ENCODE measurements at places on chromosomes 7 and 10.

- no peak for DNase-seq
Measured at GRCh38 chr7:1712907-1713501, 42.9 kb downstream of the ELFN1 start.

- DNase-seq, result no peak
Measured at GRCh38 chr7:101120315-101120714, 6.6 kb upstream of the SERPINE1 start.

GRCh38 chr7:47531584-47532492, 50.1 kb downstream of the TNS3 start:
- DNase-seq, result no peak

- no peak for DNase-seq
Measured at GRCh38 chr10:66572700-66573099, 353.1 kb upstream of the LRRTM3 start.

DNA sequence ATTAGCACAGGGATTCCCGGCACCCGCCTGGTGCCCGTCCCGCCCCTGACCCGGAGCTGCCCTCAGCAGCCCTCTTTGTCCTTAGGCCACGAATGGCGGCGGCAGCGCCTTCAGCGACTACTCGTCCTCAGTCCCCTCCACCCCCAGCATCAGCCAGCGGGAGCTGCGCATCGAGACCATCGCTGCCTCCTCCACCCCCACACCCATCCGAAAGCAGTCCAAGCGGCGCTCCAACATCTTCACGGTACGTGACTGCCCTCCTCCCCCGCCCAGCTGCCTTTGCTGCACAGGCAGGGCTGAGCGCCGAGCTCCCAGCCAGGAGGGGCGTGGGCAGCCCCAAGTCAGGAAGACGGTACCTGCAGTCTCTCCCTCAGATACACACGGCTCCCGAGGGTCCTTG, 33.6 kb downstream of the AGAP3 start:
- no peak for DNase-seq

DNA sequence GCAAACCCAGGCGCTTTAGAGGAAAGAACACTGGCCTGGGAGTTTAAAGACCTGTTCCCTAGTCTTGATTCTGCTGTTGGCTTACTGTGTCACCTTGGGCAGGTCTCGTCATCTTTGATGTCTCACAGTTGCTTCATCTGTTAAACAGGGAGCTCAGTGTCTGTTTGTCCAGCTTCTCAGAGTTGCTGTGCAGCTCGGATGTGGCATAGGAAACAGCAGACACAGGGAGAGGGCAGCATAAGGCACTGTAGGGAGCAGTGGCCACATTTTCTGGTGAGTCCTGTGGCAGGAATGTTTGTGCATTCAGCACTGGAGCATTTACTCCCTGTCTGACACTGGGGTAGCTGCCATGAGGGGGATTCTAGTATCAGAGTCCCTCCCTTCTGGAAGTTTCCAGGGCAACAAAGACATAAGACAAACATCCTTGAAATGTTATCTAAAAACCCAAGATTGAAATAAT, 2.0 kb downstream of the REPIN1 start:
- no peak for DNase-seq

- DNase-seq, result no peak
Measured at GRCh38 chr10:16280595-16280994, 156.2 kb upstream of the PTER start.

DNA sequence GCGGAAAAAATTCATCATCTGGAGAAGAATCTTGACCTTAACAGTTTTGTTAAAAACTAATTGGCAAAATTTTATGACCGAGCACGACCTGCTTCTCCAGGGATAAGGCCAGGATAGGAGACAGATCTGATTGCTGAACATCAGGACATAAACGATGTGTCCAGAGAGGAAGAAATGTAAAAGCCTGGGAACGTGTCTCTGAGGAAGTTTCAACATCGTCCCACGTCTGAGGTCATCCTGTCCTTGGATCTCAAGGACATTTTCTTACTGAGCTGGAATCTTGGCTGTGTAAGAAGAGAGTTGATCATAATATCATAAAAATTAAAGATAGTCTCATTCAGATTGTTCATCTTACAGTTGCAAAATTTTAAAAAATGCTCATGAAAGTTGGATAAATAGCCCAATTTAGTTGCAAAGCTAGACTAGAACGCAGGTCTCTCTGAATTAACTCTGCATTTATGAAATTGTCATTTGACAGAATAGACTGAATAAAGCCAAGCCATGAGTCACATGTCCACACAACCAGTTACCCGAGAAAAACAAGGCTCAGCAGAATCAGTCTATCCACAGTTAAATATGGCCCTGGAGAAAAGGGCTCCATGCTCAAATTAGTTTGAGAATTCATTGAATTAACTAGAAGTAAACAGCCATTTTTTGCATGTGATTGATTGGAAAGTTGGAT, 120.0 kb upstream of the EGFR start:
- no peak for DNase-seq

DNA sequence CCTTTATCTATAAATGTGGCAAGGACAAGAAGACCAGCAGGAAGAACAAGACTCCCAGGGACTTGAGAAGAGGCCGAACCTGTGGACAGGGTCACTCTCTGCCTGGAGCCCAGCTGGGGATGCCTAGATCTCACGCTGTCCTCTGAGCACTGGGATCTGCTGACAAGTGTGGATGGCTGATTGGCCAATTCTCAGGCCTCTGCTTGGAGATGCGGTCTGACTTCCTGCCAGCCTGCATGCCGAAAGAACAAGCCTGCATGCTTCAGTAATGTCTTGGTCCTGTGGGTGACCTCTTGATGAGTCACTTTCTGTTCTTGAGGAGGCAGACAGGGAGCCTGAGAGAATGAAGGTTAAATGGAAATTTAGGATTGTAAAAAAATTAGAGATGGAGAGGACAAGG, 84.7 kb downstream of the TMEM178B start:
- no peak for DNase-seq

- DNase-seq, result no peak
Measured at GRCh38 chr7:127665922-127666321, 13.9 kb downstream of the SND1 start.

DNA sequence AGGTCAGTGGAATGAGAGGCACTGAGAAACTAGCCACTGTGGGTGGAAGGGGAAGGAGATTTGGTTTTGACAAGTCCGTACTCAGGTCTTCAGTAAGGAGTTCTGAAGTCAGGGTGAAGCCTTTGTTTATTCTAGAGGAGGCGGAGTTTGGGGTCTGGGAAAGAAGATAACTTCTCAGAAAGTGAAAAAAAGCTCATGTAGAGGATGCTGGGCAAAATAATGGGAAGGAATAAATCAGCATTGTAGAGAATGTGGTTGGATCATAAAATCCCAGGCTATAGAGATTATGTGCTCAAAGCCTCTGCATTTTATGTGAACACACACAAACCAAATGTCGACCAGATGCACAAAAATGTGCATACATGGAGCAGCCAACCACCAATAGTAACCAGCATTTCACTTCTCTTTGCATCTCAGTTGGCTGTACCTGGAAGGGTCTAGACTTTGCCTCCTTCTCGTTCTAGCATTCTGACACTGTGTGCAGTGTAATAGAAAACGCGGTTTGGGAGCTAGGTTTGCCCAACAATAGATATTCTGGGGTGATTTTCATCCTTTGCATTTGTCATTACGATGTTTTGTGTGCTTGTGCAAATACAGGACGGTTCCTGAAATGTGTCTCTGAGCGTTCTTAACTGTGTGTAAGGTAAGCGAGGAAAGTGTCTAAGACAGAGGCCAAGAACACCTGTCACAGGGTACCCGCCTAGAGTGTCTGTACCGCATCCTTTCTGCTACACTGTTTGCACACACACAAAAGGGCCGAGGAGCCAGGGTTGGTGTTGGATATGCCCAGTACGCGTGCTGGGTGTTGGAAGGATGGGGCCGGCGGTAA, 603 bp upstream of the HECW1 start:
- DNase-seq, result no peak

DNA sequence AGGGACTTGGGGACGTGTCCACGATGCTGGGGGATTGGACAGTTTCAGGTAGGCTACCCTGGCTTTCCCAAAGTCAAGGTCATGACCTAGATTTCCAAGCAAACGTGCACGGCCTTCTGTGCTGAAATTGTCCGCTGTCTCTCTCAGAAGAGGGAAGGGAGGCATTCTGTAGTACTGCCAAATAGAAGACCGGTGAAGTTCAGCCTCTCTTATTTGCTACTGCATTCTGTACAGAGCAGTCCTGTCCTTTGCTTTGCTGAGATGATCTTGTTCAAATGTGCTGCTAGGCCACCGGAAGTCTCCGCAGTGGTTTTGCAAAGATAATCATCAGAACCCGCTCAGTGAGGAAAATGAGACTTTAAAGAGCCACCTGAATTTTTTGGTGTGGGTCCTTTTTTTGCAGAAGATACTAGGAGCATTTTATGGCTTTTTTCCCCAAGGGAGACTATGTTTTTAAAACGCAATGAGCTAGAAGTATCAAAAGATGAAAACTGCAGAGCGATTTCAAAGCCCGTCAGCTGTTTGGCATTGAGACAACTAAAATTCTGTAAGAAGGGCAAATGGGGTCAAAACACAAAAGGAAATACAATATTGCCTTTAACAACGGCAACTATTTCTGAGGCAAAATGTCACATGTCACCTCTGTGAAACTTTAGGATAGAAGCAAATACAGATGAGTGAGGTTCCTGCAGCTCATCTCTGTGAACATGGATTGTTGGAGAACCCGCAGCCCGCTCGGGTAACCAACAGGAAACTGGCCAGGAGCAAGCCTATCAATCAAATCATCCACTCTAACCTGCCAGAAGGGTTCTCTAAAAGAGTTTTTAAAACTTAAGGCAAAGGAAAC, 1.3 kb upstream of the NMT2 start:
- peak; percentile 67 for DNase-seq

DNA sequence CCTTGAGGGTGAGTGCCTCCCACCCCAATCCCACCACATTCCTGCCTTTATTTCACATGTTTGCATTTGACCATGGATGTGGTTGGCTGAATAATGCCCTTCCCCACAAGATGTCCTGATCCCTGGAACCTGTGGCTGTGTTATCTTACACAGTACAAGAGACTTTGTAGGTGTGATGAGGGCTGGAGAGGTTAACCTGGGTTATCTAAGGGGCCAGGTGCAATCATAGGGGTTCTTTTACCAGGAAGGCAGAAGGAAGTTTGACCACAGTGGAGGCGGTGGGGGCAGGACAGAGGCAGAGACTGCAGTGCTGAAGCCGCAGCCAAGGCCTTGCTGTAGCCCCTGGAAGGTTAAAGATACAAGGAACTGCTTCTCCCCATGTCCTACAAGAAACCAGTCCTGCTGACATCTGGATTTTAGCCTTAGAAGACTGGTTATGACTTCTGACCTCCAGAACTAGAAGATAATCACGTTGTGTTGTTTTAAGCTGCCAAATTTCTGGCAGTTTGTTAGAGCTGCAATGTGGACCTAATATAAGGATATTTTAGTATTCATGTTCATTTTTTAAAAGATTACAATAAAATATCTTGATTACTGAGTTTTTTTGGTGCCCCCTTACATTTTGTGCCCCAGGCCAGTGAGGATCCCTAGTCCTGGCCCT, 136.6 kb downstream of the ARHGAP22 start:
- DNase-seq, result no peak

DNA sequence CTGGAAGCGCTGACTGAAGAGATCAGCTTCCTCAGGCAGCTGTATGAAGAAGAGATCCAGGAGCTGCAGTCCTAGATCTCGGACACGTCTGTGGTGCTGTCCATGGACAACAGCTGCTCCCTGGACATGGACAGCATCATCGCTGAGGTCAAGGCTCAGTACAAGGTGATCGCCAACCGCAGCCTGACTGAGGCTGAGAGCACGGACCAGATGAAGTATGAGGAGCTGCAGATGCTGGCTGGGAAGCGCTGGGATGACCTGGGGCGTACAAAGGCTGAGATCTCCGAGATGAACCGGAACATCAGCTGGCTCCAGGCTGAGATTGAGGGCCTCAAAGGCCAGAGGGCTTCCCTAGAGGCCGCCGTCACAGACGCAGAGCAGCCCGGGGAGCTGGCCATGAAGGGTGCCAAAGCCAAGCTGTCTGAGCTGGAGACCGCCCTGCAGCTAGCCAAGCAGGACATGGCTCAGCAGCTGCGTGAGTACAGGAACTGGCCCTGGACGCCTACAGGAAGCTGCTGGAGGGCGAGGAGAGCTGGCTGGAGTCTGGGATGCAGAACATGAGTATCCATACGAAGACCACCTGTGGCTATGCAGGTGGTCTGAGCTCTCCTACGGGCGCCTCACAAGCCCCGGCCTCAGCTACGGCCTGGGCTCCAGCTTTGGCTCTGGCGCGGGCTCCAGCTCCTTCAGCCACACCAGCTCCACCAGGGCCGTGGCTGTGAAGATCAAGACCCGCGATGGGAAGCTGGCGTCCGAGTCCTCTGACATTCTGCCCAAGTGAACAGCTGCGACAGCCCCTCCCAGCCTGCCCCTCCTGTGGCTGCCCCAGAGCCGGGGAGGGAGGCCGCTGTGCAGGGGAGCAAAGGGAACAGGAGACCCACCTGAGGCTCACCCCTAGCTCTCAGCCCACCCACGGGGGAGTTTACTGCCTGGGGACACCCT, 24.9 kb upstream of the AMPH start:
- no peak for DNase-seq

All from CD4-positive, alpha-beta T cell (primary cell).